ENCODE measurements at places on chromosomes 11 and 22. TPM values are rescaled to one million over a fixed set of nuclear protein-coding genes. Genes with fewer than 3 reads are reported as not detected.

GSTT2B gene
- total RNA-seq = 0.74 TPM

BTG4 gene
- not detected for total RNA-seq

THAP12 gene
- 51.6 TPM for total RNA-seq

CARS1 gene
- total RNA-seq = 34.9 TPM

SCUBE2 gene
- total RNA-seq = 3.9 TPM

MMP13 gene
- 0.25 TPM for total RNA-seq

MOV10L1 gene
- 2.5 TPM for total RNA-seq

NCAM1 gene
- 514 TPM for total RNA-seq

PANX2 gene
- 3.2 TPM for total RNA-seq

SMC1B gene
- total RNA-seq = not detected

OTOG gene
- total RNA-seq = under 0.01 TPM

DMC1 gene
- total RNA-seq = 3.4 TPM

TSPAN18 gene
- total RNA-seq = 19.9 TPM

C11orf97 gene
- total RNA-seq = 0.49 TPM
